ENCODE measurements at places on chromosomes 1 and 21.

- no peak for DNase-seq
These were observed 5.2 kb downstream of the NTRK1 start for GRCh38 chr1:156865865-156866248.

DNA sequence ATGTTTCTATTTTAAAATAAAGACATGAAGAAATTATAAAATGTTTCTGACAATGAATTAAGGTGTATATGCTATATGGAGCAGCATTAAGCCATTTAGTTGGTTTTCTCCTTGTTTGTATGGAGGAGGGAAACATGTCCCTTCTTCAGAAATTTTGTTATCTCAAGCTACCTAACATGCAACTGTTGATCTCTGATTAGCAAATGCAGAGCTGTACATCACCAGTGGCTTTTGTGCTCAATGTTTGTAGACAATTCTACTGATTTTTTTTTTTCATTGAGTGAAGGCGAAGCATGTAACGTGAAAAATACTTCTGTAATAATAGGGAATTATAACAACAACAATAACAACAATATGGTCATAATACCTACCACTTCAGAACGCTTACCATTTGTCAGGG is 463.7 kb downstream of the PLPP3 start:
- DNase-seq = no peak

- DNase-seq = no peak
These were observed 871 bp downstream of the TUFT1 start for GRCh38 chr1:151540982-151541377.

- DNase-seq = no peak
These were observed 647.7 kb downstream of the KCNT2 start for GRCh38 chr1:195960580-195960979.

- DNase-seq = no peak
These were observed 5.4 kb downstream of the ARTN start for GRCh38 chr1:43938892-43939587.

GRCh38 chr1:7827126-7827955 is 25.5 kb downstream of the UTS2 start:
- no peak for DNase-seq

- DNase-seq = no peak
These were observed 245.2 kb downstream of the SDCCAG8 start for GRCh38 chr1:243501002-243501401.

- no peak for DNase-seq
These were observed 3.4 kb upstream of the AHDC1 start for GRCh38 chr1:27607239-27607804.

DNA sequence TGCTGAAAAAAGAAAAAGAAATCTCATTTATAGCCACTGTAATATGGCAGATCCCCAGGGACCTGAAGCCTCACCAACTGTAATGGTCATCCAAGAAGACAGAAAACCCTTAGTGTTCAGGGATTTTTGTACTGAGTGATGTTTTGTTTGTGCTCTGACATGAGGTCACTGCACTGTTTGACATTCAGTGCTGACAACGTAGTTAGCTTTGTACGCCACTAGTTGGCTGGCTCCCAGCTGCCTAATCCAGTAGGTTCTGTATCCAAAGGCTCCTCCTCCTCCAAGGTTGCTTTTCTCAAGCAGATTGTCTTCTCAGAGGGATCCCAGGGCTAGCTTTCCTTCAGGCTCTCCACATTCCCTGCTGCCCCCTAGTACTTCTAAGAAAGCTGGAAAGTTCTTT is 9.5 kb upstream of the YRDC start:
- no peak for DNase-seq

- DNase-seq = no peak
These were observed 79.0 kb upstream of the MAP10 start for GRCh38 chr1:232726048-232726779.

- no peak for DNase-seq
These were observed 49.2 kb upstream of the GJA8 start for GRCh38 chr1:147853391-147853790.

GRCh38 chr1:236514703-236515442 is 8.9 kb upstream of the LGALS8 start:
- DNase-seq = no peak

DNA sequence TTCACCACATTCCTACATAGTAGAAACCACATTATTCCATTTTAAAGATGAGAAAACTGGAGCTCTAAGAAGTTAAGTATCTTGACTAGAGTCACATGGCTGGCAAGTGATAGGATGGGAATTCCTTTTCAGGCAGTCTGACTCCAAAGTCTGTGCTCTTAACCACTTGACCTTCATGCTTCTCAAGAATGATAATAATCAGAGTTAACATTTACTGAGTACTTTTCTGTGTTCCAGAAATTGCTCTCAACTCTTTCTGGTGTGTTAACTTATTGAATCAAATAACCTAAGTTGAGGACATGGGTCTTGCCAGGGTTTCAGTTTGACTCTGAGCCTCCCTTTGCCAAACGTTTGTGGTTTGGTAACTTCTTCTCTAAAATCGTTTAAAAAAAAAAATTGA is 169.4 kb downstream of the RASAL2 start:
- DNase-seq = no peak

DNA sequence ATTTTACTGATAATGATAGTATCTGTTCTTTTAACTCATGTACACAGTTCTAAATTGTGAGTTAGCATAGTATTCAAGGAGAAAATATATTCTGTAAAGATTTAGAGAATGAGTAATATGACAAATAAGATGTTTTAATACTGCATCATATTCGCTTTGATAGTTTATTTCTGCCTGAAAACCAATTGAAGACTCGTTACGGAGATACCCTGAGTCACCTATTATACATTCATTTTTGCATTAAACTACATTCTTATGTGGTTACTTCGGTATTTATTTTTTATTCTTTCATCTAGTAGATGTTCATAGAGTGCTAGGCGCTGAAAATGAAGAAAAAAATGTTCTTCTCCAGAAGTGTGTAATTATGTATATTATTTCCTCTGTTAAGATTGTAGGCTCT is 5.3 kb downstream of the UHMK1 start:
- no peak for DNase-seq

DNA sequence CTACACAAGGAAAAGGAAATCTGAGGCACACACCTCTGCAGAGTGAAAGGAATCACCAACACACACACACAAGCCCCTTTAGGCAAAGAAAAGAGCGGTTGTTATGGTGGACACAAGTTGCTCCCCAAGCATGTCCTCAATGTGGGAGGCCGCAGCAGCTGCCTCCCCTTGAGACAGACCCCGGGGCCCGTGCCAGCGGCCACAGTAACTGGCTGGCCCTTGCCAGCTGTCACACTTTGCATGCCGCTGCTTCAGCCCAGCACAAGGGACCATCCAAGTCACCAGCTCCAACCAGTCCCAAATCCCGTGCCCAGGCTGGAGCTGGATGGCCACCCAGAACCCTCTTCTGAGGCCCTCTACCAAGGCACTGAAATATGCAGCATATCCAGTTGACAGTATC is 2.9 kb upstream of the OLIG1 start:
- DNase-seq = no peak

DNA sequence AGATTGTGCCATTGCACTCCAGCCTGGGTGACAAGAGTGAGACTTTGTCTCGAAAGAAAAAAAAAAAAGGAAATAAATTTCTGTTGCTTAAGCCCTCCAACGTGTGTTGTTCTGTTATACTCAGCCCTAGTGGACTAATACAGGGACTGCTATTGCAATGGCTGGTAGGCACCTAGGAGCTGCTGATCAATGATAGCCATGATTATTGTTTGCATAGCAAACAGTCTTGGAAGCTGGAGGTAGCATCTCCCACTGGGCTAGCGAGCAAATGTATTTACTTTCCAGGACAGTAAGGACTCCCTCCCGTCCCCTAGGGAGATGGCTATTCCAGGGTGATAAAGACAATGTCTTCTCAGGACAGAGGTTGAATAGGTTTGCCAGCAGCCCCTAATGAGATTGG is 13.5 kb upstream of the TNFRSF8 start:
- no peak for DNase-seq

DNA sequence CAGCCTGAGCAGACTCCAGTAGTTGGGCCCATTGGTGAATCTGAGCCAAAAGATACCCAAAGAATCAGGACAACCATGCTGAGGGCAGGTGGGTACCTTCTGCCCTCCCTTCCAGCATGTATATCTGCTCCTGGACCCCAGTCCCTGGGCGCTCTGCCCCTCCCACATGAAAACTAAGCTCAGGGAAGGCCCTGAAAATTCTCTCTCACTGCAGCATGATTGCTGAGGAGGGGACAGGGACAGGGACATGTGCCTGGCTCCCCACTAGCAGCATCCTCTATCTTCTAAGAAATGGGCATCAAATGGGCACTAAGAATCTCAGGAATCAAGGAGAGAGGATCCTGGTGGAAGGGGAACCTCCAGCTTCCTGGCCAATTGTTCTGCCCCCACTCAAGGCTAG is 446.0 kb downstream of the MATN1 start:
- no peak for DNase-seq

DNA sequence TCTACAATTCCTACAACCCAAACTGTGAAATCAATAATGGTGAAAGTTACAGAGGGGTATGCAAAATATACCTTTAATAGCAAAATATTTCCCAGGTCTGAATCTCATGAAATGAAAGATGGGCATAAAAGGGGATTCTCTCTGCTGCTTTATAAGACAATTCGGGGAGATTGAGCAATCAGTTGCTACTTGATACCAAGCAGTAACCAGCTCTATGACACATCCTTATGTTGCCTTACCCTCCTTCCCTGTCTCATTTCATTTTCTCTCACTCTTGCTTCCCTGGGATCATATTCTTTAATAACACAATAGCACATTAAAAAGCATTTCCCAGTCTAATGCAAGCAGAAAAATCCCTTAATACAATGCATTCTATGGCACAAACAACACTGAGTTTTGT is 29.0 kb downstream of the ZSWIM5 start:
- DNase-seq = no peak

- no peak for DNase-seq
These were observed 49.6 kb downstream of the MAP10 start for GRCh38 chr1:232854798-232855159.

GRCh38 chr1:248404024-248404423 is 1.2 kb downstream of the OR2T1 start:
- DNase-seq = no peak

- DNase-seq = no peak
These were observed 56.4 kb downstream of the AHCTF1 start for GRCh38 chr1:246875041-246876026.

- DNase-seq = no peak
These were observed 132.9 kb upstream of the POU3F1 start for GRCh38 chr1:38179483-38179882.

- DNase-seq = no peak
These were observed 12.7 kb upstream of the AIM2 start for GRCh38 chr1:159089184-159089791.

- peak; percentile 32 for DNase-seq
These were observed 135.5 kb downstream of the HIVEP3 start for GRCh38 chr1:41783189-41783639.

- DNase-seq = no peak
These were observed 34.0 kb downstream of the FOXO6 start for GRCh38 chr1:41394959-41395956.

DNA sequence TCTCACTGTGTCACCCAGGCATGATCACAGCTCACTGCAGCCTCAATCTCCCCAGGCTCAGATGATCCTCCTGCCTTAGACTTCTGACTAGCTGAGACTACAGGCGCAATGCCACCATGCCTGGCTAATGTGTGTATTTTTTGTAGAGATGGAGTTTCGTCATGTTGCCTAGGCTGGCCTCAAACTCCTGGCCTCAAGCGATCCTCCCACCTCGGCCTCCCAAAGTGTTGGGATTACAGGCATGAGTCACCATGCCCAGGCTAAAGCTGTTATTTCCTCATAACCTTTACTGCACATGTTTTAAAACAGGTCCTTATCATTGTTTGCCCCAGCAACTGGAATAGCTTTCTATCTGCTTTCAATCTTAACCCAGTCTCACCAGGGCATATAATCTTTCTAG is 2.9 kb downstream of the SARS1 start:
- DNase-seq = no peak

- no peak for DNase-seq
These were observed 138.8 kb downstream of the LRRC7 start for GRCh38 chr1:69706473-69706872.

GRCh38 chr1:21725748-21726392 is 56.7 kb upstream of the RAP1GAP start:
- no peak for DNase-seq

DNA sequence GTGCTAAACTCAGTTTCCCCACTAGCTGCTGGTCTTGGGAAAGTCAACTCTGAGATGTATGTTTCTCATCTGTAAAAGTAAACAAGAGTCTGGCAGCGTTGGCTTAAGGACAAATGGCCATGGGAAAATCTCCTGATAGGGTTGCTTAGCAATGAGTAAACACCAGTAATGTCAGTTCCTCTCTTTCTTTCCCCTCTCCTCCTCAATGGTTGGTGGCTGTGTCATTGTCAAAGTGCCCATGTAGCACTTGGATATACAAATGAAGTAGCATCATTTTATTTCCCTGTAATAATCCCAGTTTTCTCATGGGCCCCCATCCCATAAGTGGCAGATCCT is 2.2 kb upstream of the FYB2 start:
- DNase-seq = no peak

DNA sequence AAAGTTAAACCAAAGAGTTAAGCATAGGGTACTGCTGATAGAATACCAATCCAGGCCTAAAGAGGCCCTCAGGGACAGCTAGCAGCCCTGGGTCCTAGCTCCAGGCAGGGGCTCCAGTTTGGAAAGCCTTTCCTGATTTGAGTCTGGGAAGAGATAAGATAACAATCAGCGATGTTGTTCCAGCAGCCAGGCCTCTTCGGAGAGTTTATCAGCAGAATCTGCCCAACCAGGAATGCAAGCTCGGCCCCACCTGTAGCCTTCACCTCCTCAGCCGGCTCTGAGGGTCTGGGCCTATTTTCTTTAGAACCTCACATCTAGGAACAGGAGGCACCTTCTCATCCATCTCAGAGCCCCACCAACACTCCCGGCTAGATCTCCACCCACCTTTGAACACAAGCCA is 42.6 kb downstream of the PLEKHA6 start:
- DNase-seq = no peak

- DNase-seq = no peak
These were observed 43.0 kb downstream of the MACO1 start for GRCh38 chr1:25473653-25474225.

DNA sequence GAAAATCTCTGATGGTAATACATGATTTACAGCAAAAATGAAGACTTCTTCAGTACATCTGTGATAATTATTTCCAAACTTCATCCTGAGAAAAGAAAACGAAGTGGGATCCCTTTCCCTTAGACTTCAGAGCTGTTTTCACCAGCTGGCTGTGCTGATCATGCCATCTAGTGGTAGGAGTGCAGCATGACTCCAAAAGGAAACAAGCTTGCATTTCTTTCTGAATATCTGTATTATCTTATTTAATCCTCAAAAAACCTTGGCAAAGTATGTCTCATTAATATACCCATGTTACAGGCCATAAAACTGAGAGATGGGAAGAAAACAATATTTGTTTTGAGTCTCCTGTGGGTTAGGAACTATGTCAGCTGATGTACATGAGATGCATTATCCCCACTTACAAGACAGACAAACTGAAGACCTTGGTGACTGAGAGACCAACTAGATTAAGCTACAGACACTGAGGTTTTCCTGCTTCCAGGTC is 9.8 kb upstream of the GJA8 start:
- peak; percentile 15 for DNase-seq

Measured in NCI-H187 treated with DMSO at 0.1 percent for 48 hours (cell line).